Epithelial cell of esophagus (primary cell): ENCODE measurements at places on chromosomes 5 and 9.
A peak's percentile ranks its signal among the peaks of the same experiment; 100 is the strongest.

DNA sequence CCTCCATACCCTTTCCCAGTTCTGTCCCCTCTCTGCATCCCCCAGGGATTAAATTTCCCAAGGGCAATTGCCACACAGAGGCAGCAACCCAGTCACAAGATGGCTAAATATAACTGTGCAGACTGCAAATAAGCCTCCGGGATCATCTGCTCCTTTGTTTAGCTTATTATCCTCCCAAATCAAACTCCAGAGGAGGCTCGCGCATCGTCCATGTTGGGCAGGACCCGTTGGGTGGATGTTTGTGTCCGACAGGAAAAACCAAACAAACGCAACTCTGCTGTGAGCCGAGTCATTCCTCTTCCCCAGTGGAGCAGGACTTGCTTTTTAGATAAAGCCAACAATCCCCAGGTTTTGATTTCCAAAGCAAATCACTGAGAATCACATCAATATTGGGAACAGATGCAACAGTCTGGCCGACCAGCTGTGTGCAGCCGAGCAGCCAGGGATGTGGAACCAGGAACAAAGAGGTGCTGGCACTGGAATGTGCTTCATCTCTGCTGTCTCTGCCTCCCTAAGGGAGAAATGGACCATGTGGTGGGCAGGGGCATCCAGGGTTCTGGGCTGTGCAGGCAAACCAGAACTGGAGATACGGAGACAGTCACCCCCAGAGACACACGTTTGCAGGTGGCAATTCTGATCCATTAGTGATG lies 89.8 kb downstream of the PTTG1 start:
- no peak for DNase-seq

GRCh38 chr5:76590027-76590426 lies 33.2 kb downstream of the F2RL2 start:
- DNase-seq, result peak; percentile 58

DNA sequence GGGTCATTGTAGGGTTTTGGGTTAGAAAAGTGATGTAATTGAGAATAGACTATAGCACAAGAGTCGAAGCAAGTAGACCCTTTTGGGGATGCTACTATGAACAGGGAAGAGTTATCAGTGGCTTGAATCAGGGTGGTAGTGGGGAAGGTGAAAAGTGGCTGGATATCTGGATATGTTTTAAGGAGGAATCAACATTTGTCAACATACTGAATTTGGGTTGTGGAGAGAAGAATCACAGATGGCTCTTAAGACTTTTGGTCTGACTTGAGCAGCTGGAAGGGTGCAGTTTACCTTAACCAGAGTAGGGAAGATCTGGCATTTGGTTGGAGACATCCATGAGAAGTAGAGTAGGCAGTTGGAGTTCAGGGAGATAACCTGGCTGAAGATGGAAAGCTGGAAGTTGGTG lies 38.5 kb upstream of the FCHO2 start:
- no peak for DNase-seq

- no peak for DNase-seq
These were observed 24.3 kb downstream of the THBS4 start for GRCh38 chr5:80059354-80059980.

DNA sequence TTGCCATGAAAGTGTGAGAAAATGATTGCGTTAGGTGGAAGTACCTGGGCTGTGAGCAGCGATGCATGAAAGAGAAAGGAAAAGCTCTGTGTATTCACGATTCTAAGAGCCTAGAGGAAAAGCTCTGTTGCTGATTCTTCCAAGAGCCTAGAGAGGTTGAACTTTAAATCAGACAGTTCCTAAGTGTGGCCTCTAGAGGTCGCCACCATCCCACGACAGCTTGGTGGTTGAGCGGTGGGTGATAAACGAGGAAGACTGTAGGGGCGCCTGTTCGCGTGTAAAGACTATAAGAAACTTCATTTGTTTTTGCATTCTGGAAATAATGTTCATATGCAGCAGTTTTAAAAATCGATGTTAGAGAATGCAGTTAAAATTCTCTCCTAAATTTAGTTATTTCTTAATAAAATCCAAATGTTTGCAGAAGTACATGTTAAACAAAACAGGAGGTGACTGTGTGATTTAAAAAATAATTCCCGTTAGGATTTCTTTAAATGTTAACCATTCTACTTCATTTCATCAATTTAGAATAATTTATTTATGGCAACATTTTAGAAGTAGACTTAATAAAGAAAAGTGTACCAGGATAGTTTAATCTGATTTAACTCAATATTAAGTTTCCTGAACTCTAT lies 107.7 kb downstream of the TENT4A start:
- DNase-seq, result peak; percentile 29

- DNase-seq, result peak; percentile 59
These were observed 19.8 kb downstream of the IL12B start for GRCh38 chr5:159310511-159310910.

- no peak for DNase-seq
These were observed 18.0 kb upstream of the ATP10B start for GRCh38 chr5:160869989-160870521.

DNA sequence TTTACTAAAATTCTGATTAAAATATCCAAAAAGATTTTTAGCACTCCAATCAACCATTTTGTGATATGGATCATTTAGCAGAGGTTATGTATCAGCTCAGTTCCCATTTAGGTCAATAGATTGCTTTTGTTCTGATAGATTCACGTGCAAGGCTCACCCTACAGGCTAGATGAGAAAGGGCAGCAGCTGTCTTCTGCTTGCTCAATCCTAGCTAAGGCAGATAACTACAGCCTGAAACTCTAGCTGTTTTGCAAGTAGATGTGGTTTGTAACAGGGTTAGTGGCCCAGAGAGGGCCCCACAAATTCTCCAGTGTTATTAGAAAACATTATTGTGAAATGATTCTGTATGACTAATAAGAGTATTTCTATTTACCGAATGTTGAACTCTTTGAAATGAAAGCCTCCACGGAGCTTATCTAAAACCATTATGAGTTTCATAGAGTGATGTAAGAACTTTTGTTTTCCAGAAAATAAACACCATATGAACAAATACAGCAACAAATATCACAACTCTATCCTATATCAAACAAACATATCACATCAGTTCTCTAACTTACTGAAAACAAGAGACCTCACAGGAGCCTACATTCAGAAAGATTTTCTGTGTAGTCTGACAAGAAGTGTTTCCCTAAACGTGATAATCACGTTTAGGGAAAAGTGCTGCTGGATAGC lies 841.9 kb upstream of the ACO1 start:
- peak; percentile 93 for DNase-seq

GRCh38 chr5:171152382-171152781 lies 156.7 kb upstream of the TLX3 start:
- DNase-seq, result peak; percentile 52

DNA sequence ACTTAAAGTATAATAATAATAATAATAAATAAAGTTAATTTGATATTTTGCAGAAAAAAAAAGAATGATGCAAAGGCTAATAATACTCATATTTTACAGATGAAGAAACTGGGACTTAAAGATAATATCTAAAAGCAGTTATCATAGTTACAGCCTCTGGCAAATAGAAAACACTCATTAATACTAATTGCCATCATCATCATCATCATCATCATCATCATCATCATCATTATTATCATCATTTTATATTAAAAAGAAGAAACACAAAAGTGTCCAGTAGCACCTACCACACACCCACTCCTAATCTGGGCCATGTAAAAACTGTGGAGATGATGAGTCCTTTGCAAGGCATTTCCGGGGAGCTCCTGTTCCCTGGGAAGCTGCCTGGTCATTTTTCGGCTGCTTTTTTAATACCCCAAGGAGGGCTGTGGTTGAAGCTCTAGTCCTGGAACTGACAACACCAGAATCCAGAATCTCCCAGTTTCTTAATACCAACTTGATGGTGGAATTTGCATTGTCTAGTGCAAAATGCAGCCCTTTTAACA lies 70.8 kb downstream of the HTR4 start:
- peak; percentile 8 for DNase-seq

GRCh38 chr5:178207917-178208280 lies 3.6 kb downstream of the HNRNPAB start:
- no peak for DNase-seq

- no peak for DNase-seq
These were observed 239.3 kb upstream of the SEMA6A start for GRCh38 chr5:116813906-116814305.

GRCh38 chr9:65409471-65409980 lies 124.5 kb upstream of the FOXD4L5 start:
- DNase-seq, result no peak

DNA sequence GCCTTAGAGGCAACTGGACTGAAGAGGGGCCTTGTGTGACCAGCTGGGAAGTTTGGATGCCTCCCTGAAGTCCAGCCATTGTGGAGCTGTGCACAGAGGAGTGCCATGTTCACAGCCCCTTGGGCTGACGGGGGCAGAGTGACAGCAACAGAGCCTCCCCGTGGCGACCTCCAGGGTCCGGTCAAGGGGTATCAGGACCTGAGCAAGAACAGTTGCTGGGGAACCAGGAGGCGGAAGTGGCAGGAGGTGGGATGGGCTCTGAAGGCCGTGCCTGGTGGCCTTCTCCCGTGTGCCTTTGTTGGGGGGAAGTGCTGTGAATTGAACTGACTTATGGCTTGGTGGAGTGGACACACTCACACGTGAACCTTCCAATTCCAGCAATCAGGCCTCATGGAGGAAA lies 14.0 kb downstream of the BNIP1 start:
- no peak for DNase-seq

GRCh38 chr5:169548315-169548714 lies 35.3 kb upstream of the SPDL1 start:
- peak; percentile 60 for DNase-seq

DNA sequence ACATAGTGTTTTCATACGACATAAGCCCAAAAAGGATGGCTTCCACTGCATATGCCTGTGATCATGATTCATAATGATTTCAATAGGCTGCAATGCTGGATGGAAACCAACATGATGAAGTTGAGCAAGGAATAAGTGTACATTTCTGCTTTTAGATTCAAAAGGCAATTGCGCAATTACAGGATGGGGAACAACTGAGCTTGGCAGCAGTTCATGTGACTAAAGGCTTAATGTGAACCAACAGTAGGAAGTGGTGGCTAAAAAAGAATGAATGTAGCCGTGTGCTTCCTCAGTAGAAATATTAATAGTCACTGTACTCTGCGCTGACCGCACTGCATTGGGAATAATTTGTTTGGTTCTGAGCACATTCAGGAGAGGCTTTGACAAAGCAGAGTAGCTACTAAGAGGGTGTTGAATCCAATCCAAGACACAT lies 51.2 kb downstream of the SLC1A3 start:
- peak; percentile 99 for DNase-seq

DNA sequence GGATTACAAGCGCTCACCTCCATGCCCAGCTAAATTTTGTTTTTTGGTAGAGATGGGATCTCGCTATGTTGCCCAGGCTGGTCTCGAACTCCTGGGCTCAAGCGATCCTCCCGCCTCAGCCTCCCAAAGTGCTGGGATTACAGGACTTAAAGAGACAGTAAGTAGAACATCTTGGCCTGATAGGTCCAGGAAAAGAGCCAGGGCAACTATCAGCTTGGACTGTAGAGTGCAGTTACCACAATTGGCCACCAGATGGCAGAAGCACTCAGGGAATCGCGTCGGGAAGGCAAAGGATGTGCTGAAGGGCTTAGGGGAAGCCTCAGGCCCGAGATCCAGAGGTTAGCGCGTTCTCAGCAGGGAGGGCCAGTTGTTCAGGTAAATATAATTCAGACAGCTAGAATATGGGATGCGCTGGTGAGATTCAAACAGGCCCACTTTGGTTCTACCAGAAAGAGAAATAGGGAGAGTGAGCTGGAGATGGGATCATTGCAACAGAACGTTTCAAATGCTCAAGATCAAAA lies 21.5 kb downstream of the C9orf57 start:
- peak; percentile 85 for DNase-seq

DNA sequence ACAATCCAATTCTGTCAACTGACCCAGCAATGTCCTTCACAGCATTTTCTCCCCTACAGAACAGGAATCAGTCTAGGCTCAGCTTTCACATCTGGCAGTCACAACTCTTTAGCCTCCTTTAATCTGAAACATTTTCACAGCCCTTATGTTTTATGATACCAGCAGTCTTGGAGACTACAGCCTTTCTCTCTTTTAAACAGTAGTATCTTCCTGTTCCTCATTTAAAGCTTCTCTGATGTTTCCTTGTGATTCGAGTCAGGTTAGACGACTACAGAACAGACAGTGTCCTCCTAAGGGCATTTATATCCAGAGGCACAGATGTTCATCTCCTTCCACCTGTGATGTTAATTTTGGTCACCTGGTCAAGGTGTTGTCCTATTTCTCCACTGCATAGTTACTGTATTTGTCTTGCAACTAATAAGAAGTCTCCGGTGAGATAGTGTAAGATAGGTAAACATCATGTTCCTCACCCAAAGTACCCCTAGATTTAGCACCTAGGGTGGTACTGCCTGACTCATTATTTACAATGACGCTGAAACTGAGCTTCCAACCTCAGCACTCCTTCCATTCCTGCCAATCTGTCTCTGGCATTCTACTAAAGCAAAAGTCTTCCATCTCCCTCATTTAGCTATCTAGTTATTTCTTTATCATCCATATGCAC lies 20.7 kb downstream of the TTC39B start:
- no peak for DNase-seq

- peak; percentile 68 for DNase-seq
These were observed 62.8 kb upstream of the SUB1 start for GRCh38 chr5:32522429-32523143.

DNA sequence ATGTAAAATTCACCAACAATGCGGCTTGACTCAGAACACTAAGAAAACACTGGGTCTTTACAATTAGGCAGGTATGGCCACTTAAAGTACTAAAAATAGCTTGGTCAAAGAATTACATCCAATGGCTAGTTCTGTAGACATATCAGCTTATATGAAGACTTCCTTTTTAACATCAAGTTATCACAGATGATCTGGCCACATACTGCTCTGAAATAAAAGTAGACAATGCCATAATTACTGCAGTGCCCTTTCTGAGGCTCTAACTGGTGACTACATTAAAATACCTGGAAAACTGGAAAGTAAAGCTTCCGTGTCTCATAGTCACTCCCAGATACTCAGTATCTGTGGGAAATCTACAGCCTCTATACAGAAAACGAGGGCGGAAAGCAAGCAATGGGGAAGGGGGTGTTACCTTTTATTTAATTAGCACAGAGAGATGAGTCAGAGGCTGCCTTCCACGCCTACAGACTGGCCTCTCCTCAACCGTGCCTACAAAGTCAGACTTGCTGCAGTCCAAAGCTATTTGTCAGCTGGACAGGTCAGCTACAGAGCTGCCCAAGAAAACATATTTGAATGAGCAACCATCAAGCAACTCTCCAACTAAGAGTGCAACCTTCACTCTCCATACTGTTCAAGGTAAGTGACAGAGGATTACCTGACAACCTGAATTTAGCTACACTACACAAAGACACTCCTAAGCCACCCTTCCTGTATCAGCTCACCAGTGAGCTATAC lies 8.7 kb downstream of the SERINC5 start:
- DNase-seq, result peak; percentile 99

DNA sequence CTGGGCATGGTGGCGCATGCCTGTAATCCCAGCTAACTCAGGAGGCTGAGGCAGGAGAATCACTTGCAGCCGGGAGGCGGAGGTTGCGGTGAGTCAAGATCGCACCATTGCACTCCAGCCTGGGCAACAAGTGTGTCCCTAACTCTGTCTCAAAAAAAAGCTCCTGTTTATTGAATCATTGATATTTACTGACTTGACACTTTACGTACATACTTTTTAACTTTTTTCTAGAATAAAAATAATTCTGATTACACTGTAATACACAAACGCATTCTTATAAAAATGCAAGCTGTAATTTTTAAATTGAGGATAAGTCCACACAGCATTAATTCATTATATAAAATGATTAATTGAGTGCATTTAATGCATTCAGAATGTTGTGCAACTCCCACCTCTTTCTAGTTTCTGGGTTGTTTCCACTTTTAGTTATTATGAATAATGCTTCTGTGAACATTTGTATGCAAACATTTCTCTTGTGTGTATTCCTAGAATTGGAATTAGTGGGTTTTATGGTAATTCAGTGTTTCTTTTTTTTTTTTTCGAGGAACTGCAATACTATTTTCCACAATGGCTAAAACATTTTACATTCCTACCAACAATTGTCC lies 15.7 kb downstream of the ERCC6L2 start:
- no peak for DNase-seq
